NCI-H446 (cell line): ENCODE measurements at places on chromosomes 7 and 10.

DNA sequence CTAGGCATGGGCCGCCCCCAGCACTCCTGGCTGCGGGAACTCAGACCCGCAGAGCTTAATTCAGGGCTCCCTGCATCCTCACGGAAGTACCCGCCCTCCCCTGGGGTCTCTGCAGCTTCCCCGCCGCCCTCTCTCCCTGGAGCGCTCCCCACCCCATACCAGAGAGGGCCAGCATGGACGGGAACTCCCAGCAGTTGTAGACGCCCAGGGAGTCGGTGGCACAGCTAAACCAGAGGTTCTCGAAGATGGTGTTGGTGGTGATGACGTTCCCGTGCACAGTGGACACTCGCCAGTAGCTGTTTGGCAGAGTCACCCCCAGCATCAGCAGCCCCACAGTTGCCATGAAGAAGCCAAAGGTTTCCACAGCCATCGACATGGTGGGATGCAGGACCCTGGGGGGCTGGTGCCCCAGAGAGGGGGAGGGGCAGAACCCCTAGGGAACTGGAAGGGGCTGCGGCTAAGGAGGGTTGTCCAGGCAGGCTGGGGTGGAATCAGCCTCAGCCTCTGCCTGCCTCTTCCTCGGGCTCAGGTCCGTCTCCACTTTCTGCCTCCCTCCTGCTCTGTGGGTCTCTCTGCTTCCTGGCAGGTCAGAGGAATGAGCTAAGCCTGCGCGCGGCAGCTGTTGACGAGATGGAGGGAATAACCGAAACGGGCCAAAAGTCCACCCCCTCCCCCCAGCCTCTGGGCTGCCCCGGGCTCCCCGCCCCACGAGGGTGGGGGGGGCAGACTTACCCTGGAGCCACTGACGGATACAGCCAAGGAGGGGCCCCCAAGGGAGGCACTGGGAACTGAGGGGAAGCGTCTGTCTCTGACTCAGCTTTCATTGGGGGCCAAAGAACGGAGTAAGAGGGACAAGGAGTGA, at the start of gene CLDN15:
CLDN15 (minus strand) TSS at position 597 of the 862 bp plus-strand sequence; CDS start at position 376, 221 bp downstream.
- DNase-seq, result no peak

DNA sequence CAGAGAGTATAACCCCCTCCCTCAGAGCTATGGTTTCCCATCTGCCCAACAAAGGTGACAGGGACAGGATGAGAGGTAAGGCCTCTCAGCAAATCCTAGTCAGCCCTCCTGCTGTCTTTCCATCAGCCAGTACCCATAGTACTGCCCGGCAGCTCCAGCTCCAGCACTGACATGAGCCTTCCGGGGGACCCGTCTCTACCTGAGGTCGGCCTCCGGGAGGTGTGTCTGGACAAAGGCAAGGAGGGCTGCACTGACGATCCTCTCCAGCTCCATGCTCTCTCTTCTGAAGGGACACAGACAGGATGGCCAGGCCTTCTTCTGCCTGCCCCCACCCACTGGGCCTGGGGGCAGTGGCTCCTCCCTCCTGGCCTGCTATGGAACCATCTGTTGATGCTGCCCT, 4.3 kb downstream of the FBXL15 start:
- DNase-seq, result no peak

DNA sequence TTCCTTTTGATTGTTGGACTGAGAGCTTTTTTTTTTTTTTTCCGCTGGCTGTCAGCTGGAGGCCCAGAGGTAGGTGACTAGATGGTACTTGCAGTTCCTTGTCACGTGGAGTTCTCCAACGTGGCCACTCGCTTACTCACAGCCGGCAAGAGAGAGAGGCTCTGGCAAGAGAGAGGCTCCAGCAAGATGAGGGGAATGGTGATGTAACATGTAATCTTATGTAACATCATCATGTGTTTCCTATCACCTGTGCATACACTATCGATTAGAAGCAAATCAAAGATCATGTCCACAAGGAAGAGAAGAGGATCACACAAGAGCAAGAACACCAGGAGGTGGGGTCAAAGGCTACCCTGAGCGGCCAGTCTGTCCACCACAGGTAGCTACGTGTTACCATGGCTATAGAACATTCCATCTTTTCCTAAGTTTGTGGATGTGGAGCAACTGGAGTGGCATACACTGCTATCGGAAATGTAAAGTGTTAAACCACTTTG, 4.0 kb upstream of the BORCS7 start:
- no peak for DNase-seq

DNA sequence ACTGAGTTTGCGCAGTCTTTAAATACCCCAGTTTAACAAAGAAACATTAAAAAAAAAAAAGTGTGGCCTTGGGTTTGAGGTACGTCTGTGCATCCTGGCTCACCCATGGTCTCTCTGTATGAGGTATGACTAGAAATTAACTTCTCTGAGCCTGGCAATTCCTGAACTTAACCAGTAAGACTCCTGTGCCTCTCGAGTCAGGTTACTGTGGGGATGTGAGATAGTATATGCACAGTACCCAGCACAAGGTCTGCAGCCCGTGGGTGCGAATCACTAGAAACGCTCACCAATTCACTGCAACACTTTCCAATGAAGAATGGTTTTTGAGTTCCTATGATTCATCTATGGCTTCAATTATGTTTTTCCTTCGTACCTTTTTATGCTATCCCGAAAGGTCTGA, 149.9 kb downstream of the SFMBT2 start:
- no peak for DNase-seq

DNA sequence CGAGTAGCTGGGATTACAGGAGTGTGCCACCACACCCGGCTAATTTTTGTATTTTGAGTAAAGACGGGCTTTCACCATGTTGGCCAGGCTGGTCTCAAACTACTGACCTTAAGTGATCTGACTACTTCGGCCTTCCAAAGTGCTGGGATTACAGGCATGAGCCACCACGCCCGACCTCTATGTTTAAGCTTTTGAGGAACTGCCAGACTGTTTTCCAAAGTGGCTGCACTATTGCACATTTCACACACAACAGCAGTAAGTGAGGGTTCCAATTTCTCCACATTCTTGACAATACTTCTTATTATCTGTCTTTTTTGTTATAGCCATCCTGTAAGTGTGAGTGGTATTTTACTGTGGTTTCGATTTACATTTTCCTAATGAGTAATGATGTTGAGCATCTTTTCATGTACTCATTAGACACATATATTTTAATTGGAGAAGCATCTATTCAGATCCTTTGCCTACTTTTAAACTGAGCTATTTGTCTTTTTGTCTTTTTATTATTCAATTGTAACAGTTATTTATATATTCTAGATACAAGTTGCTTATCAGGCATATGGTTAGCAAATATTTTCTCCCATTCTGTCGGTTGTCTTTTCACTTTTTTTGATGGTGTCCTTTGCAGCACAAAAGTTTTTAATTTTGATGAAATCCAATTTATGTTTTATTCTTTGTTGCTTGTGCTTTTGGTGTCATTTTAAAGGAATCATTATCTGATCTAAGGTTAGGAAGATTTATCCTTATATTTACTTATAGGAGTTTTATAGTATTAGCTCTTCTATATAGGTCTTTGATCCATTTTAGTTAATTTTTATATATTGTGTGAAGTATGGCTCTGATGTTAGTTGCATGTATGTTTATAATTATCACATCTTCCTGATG, 12.8 kb upstream of the IRF5 start:
- no peak for DNase-seq

GRCh38 chr10:120628197-120628596, 171.2 kb downstream of the PLPP4 start:
- no peak for DNase-seq

- no peak for DNase-seq
These were observed 35.9 kb upstream of the CYP2C9 start for GRCh38 chr10:94902570-94902969.

DNA sequence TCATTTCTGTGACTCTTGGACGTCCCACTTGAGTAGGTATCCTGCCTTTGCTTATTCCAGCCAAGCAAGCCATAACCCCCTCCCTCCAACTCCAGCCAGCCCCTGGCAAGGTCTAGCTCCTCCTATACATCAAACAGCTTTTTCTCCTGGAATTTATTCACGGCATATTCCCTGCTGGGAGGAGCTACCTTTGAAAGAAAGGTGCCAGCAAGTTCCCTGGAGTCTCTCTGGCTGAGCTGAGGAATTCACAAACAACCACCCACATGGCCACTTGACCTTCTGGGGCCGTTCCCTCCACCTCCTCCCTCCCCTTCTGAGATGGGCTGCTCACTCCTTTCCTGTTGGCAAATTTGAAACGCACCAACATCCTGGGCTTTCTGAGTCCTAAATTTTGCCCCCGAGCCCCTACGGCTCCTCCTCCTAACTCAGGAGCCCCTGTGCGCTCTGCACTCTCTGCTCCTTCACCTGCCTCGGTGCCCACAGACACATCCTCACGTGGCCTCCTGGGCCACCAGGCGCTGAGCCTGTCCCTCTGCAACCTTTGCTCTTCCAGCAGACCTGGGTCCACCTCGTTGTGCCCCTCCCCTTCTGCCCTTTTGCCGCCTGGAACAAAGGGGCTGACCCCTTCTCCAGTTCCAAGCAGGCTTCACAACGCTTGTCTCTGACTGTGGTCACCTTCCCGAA, 48.0 kb downstream of the HSPA12A start:
- no peak for DNase-seq

DNA sequence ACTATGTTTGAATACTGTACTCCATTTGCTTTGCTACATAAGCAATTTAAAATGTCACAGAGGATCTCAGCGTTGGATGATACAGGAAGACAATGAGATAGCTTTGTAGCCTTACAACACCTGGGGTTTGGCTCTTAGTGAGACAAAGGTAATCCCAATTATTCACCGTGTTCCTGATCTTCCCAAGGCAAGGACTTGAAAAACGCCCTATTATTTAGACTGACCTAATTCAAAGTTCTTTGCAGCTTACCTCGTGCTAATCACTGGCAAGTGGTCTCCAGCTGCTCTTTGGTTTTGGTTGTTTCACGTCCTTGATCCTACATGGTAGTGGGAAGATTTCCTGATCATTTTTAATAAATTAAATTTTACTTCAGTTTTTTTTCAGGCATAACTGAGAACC, 23.0 kb upstream of the C7orf33 start:
- no peak for DNase-seq

DNA sequence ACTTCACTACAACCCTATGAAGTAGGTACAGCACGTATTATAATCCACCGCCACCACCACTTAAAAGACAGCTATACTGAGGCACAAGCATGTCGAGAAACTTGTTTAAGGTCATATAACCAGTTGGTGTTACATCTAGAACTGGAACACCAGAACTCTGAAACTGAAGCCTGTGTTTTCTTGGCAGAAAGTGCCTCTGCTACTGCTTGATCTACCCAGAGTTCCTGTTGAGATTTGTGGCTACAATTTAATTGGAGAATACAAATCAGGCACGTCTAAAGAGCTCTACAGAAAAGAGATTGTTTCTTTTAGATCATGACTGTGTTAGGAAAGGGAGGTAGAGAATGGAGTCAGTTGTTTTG, 4.3 kb upstream of the ADD3 start:
- no peak for DNase-seq

GRCh38 chr7:2956526-2957368, 86.9 kb downstream of the CARD11 start:
- DNase-seq, result no peak

DNA sequence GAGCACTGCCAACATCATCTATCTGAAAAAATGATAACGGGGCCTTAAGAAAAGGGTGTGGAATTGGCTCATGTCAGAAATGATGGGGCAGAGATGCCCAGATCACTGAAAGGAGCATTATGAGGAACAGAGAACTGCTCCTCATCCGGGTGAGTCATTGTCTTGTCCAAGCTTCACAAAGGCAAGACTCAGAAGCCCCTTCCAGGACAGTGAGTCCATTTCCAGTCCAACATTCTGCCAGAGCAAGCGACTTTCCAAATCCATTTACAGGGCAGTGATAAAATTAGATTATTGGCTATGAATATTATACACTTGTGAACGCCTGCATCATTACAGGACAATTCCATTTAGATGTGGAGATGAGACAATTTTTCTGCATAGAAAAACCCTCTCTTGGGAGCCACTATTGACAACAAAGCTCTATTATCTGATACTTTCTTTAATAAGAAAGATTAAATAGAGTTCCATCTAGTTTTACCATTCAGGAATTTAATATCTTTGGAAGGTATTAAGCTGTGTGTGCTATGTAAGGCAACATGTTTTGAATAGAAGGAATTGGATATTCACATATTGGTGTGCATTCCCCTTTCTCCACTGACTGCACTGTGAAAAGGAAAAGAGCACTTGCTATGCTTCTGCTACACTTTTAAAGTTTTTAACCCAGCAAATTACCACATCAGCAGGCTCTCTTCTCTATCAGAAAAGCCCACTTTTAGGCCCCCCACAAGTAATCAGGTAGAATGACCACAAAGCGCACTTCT, 159.6 kb downstream of the NRP1 start:
- DNase-seq, result no peak

- no peak for DNase-seq
These were observed 173.5 kb upstream of the ADCY1 start for GRCh38 chr7:45400680-45401079.

DNA sequence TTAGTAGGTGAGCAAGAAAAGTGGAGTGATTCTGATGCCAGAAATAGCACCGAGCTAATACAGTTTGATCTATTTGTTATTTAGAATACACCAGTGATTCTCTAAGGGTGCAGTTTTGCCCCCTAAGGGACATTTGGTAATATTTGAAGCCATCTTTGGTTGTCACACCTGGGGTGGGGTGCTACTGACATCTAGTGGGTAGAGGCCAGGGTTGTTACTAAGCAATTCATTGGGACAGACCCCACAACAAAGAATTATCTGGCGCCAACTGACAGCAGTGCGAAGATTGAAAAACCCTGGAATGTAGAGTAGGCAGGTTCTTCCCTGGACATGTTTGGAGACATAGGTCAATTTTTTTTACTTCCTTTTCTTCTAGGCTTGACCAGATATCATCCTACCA, 14.6 kb downstream of the PALS2 start:
- no peak for DNase-seq
